ENCODE measurements at places on chromosomes 3 and 15.

- no peak for DNase-seq
Measured at GRCh38 chr3:43132870-43133636, 27.2 kb upstream of the POMGNT2 start.

GRCh38 chr3:72746430-72747411 is 101.5 kb downstream of the SHQ1 start:
- peak; percentile 27 for DNase-seq

DNA sequence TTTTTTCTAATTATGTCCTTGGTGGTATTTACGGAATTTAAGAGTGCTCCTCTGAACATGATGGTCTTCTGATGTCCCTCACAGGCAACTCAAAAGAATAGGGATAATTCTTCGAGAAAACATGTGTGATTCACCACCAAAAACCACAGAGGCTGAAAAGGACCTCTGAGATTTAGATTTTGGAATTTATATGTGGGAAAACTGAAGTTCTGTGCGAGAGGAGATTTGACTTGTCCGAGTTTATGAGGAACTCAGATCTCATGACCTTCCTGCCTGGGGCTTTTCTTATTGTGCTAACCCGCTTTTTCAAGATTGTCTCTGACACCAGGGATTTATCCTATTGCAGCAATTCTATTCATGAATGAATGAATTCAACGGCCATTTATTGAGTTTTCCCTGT is 142.4 kb downstream of the FAM43A start:
- no peak for DNase-seq

DNA sequence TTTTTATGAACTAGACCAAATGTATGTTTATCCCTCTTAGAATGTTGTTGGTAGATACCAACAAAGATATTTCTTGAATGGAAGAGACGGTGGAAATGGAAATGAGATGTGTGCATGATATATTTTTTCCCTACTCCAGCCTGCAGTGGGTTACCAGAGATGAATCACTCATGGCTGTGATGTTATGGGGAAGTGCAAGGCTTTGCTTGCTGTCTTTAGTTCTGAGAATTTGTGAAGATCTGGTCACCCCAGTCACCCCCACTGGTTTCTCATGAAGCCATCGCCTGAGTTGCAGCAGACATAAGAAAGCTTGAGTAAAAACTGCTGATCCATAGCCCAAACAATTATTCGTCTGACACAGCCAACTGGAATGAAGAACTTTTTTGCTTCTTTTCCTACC is 78.1 kb upstream of the EOMES start:
- DNase-seq, result no peak

DNA sequence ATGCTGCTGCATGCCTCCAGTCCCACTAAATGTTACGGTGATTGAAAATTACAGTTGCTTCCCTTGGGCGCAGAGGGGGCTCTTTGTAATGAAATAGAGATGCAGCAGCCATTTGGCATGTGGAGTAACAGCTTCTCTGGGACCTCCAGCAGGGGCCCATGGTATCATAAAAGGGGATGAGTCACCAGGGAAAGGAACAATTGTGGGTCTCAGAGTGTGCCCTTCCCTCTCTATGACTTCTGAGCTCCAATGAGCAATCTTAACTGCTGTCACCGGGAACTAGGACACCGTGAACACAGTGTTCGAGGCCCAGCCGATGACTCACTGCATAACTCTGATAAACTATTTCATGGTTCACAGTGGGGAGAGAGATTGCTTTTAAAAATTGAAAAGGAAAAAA is 164.8 kb upstream of the NUDT16 start:
- DNase-seq, result peak; percentile 72

- no peak for DNase-seq
Measured at GRCh38 chr3:88147261-88147660, 2.5 kb upstream of the C3orf38 start.

DNA sequence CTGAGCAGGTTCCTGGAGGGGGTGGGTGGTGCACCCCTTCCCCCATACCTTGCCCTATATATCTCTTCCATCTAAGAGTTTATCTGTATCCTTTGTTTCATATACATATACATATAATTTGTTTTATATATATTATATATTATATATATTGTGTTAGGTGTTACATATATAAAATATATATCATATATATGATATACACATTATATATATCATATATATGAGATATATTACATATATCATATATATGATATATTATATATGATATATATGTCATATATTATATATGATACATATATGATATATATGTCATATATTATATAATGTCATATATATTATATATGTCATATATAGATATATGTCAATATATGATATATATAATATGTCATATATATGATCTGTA is 31.1 kb downstream of the EXD1 start:
- no peak for DNase-seq

DNA sequence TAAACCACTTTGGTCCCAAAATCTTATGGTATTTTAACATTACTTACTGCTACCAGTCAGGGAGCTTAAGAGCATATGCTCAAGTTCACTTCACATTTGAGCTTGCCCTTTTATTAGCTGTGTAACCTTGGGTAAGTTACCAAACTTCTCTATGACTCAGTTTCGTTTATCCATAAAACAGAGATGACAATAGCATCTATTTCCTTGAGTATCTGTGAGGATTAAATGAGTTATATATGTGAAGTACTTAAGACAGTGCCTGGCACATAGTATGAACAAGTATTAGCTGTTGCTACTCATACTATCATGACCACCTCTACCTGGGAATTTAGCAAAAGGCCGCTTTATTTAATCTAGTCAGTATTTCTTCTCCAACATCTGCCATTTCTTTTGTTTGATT is 5.9 kb downstream of the ATOSA start:
- peak; percentile 20 for DNase-seq

DNA sequence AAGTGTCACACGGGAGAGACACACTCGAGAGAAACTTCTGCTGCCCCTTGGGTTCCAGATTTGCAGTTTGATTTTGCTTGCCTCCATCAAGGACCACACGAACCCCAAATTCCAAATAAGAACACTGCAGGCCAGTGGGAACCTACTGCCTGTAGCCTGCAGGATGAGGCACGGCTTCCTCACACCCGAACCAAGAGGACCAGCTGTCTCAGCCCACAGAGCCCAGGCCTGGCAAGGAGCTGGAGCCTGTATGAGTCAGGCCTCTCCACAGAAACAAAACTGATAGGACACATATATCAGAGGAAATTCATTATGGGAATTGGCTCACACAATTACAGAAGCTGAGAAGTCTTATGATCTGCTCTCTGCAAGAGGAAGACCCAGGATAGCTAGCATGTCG is 188.1 kb upstream of the NSMCE3 start:
- DNase-seq, result no peak

- no peak for DNase-seq
Measured at GRCh38 chr15:34654625-34655024, 71.2 kb upstream of the GOLGA8B start.

GRCh38 chr3:128081846-128082245 is 29.6 kb downstream of the SEC61A1 start:
- DNase-seq, result peak; percentile 40
